NCI-H1436 (cell line): ENCODE measurements at places on chromosomes 2 and 18.

DNA sequence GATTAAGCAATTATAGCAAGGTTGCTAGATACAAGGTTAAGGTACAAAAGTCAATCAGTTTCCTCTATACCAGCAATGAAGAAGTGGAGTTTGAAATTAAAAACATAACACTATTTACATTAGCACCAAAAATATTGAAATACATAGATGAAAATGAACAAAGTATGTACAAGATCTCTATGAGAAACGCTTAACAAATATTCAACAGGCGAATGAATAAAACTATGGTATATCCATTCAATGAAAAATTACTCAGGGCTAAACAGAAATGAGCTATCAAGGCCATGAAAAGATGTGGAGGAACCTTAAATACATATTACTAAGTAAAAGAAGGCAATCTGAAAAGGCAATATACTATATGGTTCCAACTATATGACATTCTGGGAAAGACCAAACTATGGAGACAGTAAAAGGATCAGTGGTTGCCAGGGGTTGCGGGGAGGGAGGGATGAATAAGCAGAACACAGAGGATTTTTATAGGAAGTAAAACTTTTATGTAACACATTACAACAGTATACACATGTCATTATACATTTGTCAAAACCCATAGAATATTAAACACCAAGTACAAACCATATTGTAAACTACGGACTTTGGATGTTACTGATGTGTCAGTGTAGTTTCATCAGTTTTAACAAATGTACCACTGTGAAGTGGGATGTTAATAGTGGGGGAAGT, 62.1 kb downstream of the RMDN2 start:
- DNase-seq: no peak

- no peak for DNase-seq
Measured at GRCh38 chr18:49227441-49228165, 232.8 kb downstream of the DYM start.

DNA sequence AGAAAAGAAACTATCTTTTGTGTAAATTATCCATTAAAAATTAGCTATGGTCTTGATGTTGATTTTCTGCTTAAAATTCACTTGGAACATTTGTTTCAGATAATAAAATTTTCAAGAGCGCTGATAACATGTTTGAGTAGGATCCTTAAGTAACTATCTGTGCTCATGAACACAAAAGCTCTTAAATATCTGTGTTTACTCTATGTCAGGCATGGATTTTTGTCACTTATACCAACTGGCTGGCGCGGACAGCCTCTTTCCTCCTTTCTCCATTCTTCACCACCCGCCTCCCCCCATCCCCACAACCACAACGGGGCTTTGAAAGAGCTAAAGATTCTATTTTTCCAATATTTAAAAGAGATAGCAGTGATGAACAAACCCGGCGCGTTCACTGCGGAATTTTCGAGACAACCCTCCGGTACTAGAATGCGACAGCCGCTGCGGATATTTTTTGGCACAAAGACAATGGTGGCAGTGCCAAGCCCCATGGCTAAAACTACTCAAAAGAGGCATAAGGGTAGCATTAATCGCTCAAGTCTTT, 181.5 kb downstream of the TCF4 start:
- no peak for DNase-seq

DNA sequence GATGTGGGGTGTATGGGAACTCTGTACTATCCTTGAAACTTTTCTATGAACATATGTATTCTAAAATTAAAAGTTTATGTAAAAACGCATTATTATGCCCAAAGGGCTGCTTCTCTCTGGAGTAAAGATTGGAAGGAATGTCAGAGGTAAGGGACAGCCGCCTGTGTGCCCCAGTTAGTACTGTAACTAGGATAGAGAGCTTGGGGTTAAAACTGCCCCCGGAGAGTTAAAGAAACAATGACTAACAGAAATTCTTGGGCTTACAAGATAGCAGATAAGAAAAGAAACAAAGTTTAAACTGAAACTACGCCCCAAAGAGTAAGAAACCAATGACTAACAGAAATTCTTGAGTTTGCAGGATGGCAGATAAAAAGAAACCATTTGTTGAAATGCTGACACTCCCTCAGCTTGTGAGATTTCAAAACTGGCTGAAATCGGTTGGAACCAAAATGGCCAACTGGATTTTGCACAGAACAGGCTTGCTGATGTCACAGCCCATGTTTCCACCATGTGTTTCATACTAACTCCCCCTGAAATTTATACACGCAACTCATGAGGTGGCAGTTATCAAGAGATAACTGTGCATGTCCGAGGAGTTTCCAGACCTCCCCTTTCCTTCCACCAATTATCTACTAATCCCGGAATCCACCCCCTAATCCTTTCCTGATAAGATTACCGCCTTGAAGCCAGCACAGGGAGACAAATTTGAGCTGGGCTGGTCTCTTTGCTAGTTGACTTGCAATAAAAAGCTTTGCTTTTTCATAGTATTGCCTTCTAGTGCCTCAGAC, 8.7 kb upstream of the TXNDC2 start:
- no peak for DNase-seq

DNA sequence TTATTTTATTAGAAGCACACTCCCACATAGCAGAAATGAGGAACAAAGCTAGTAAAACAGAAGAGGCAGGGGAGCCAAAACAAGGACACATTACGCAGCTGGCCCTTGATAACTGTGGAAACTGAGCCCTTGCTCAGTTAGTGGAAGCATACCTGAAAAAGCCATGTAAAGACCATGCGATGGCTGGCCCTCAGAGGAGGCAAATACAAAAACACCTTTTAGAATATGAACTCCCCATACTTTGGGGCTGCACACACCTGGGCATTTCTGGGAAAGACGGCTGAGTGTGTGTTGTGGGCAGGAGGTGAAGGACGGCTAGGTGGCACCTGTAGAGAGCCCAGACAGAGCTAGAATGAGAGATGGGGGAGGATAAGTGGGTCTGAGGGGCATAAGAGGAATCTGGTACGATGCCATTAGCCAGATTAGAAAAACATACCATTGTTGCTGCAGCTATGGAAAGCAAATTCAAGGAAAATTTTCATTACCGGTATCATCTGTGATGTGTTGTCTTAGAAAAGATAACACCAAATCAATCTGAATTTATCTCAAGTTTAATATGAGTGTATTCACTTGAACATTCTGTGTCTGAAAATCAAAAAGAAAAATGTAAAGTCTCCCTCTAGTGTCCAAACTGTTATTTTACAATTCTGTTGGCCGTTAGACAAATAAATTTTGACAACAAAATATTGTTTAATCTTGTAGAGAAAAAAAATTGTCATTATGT, 45.2 kb upstream of the SULT1C3 start:
- DNase-seq: no peak
